NK-92 treated with Interleukin-12 subunit alpha and Interleukin-12 subunit beta, amount 100 ng/mL, for 24 hours (cell line): ENCODE measurements at places on chromosomes 12 and 14.

GRCh38 chr12:72570601-72571000 lies 298.4 kb downstream of the TRHDE start:
- DNase-seq, result no peak

- no peak for DNase-seq
Observed at GRCh38 chr14:65352964-65353530, 59.5 kb upstream of the FUT8 start.

- DNase-seq, result no peak
Observed at GRCh38 chr14:73168274-73168673, 32.0 kb downstream of the PSEN1 start.

DNA sequence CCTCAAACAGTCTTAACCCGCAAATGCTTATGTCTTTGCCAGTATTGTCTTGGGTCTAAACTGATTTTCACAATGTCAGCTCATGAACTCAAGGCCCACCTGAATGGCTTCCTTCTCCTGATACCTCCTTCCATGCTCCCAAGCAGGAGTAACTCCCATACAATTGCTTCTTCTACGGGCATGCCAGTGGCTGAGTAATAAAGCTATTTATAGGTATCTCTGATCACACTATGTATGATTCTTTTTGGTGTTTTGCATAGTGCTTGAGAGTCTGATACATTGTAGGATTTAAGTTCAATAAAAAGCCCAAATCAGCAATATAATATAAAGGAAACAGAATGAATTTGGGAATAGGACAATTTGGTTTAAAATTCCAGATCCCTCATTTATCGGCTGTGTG lies 235.0 kb upstream of the DCN start:
- no peak for DNase-seq

- DNase-seq, result no peak
Observed at GRCh38 chr14:100303925-100304324, 2.3 kb downstream of the SLC25A29 start.

DNA sequence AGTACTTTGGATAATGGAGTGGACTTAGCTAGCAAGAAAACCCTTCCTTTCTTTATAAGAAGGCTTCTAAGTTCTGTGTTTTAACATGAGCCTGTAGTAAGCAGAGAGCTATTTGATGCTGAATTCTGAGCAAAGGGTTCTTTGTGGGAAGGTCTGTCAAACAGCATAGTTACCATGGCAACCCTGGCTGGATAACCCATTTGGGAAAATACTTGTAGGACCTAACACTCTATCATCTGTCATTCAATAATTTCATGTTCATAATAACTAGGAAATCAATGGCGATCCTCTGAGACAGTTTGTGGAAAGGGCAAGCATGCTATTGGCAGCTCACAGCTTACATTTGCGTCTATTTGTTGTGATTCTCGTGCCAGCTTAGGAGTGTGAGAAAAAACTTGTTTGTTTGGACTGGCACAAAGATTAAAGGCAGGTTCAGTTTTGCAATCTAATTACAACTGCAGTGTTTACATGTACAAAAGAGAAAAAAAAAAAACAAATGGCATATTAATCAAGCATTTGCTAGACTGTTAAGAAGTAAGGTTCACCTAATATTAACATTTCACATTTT lies 219.2 kb downstream of the PDZRN4 start:
- DNase-seq, result no peak

DNA sequence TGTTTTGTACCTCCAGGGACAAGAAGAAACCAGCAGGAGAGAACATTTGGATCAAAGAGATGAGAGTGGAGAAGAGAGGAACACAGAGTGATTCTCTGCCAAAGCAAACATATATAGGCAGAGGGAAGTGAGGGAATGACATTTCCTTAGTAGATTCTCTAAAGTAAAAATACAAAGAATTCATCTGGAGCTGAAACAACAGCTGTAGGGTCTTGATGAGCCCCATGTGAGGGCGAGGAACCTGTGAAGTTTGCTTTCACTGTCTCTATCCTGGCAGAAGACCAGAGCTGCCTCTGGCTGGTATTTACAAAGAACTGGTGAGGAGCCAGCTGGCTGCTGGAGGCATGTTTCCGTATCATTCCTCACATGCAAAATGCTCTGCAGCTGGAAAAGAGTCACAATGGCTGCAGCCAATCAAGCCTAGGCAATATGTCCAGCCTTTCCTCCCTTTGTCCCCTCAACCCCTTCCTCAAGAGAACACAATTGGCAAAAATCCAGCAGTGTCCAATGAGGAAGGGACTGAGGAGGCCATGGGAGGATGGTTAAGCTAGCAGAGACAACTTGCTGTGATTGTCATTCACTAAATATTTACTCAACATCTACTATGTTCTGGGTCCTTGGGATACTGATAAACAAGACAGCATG lies 122.5 kb downstream of the PHLDA1 start:
- no peak for DNase-seq

DNA sequence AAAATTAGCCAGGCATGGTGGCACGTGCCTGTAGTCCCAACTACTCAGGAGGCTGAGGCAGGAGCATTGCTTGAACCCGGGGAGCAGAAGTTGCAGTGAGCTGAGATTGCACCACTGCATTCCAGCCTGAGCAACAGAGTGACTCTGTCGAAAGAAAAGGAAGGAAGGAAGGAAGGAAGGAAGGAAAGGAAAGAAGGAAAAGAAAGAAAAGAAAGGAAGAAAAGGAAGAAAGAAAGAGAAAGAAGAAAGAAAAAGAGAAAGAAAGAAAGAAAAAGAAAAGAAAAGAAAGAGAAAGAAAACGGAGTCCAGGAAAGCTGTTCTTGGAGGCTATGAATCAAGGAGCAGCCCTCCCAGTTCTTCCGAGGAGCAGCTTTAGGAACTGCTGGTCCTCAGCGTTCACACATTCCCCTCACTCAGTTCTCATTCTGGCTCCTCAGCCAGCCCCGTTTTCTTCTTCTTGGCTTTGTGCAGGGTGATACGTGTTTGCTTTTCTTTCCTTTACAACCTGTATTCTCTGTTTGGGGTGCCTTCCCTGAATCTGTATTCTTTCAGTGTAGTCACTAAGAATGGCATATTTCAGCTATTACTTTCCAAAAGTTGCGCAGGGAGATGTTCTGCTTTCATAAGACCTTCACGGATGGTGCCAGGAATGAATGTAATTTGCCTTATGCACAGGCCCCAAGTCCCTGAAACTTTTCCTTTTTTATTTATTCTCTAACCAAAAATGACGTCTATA lies 12.2 kb downstream of the FBXL14 start:
- DNase-seq, result no peak
